ENCODE measurements at places on chromosomes 7 and 10.

- no peak for DNase-seq
Observed at GRCh38 chr7:111958896-111959295, 247.3 kb downstream of the DOCK4 start.

DNA sequence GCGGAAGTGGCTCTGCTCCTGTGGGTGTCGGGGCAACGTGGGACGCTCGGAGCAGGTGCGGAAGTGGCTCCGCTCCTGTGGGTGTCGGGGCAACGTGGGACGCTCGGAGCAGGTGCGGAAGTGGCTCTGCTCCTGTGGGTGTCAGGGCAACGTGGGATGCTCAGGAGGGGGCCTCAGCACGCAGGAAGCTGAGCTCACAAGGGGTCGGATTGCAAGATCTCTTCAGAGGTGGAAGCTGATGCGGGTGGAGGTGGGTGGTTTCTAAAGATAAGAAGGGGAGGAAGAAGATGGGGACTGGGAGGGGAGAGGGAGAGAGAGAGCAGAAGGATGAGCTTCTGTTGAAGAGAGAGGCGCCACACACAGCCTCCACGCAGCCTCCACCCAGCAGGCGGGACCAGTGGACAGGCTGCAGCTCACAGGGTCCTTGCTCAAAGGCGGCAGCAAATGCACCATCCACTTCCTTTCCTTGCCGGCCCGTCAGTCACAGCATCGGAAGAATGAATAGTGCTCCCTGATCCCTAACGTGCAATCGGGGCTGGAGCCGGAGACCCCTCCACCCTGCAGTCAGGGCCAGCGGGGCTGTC lies 78.7 kb downstream of the PTPRN2 start:
- DNase-seq = no peak

DNA sequence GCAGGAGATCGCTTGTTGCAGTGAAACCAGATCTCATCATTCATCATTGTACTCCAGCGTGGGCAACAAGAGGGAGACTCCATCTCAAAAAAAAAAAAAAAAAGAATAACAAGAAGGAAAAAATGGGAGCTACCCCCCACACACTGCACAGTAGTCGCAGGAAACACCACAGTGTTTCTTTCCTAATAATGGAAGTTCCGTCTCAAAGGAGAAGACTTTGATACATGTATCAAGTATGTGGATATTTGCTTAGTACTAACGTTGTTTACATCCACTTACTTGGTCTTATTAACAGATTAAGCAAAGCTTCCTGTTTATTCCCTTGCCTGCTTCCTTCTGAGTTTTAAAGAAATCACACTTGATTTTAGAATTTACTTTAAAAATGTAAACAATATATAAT lies 22.2 kb downstream of the YAE1 start:
- DNase-seq = no peak

DNA sequence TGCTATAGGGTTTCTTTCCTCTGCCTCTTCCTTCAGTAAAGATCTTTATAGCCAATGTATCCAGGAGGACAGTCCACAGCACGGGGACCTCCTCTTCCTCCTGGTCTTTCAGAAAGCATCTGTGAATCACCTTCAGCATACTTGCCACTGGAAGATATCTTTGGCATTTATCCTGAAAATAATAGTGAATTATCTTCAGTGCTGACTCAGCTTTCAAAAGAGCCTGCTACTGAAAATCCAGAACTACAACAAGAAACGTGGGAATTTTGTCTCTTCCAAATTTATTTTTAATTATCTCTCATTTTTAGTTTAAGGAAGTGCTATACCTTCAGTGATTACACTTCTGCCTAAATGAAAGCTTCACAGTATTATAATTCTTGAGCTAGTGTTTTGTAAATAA lies 7.6 kb upstream of the UNC5B start:
- DNase-seq = no peak

DNA sequence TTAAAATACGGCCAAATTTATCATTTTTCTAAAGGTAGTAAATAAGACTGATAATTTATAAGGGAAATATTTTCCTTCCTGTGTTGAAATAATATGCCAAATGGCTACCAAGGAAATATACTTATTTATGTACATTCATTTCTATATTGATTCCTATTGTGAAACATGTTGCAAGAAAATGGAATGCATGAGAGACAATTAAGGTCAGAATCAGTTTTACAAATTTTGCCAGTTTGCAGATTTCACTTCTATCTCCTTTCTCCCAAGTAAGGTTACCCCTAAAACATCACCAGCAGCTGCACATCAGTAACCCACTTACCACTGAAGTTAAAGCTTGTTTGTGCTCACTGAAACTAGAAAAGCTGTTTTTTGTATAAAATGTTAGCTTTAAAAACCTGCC lies 19.2 kb upstream of the REEP3 start:
- no peak for DNase-seq
